ENCODE measurements at places on chromosomes 3 and 15.
A peak's percentile ranks its signal among the peaks of the same experiment; 100 is the strongest.

GRCh38 chr3:10319804-10320203, 1.1 kb downstream of the SEC13 start:
- DNase-seq = no peak

DNA sequence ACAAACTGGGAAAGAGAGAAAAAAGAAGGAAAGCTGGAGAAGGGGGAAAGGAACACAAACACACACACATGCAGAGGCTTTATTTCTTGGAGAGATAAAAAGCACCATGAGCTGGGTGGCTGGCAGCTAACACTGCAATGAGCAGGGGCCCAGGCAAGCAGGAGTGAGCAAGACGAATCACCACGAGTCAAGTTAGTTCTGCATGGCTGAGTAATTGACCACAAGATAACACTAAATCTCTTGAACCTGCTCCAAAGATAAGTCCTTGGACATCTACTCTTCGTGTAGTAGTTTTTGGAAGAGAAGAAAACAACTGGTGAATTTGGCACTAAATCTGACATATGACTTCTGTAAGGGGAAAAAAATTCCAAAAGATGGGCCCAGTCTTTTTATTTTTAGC, 100.9 kb downstream of the MYO5A start:
- no peak for DNase-seq

DNA sequence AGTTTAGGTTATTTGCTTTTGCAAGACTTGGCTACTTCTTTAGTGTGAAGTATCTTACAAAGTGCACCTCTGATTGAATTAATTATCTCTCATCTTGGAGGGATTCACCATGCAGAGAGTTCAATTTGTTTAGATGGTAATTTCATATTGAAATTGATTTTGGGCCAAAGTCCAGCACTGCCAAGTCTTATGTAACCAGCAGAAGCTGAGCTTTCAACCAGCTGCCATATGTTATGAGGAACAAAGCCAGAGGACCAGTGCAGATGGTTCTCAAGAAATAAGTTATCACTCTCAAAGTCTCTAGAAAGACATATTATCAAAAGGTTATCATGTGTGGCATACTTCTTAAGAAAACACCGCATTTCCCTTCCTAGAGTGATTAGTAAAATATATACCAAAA, 29.0 kb downstream of the ABHD6 start:
- no peak for DNase-seq

GRCh38 chr3:174532776-174533175, 326.4 kb upstream of the NAALADL2 start:
- DNase-seq = no peak

- DNase-seq = peak; percentile 22
Observed at GRCh38 chr3:171328419-171329082, 131.7 kb downstream of the TNIK start.

- DNase-seq = peak; percentile 45
Observed at GRCh38 chr3:45597171-45597570, 2.6 kb downstream of the LIMD1 start.

DNA sequence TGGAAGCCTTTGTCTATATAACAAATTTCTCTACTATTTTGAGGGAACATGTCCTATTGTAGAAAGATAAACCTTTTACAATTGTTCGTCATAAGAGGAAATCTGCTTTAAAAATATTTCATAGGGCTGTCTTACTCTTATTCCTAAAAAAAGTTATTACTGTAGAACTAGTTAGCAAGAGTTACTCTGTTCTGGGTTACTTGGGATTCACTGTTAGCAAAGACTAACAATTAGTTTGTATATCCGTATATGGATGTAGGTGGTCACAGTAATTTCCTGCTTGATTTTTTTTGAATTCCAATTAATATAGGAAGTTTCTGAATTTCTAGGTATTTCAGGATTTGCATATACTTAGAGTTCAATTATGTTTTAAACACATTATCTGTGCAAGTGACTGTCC, 413.5 kb downstream of the RBMS3 start:
- DNase-seq = no peak

DNA sequence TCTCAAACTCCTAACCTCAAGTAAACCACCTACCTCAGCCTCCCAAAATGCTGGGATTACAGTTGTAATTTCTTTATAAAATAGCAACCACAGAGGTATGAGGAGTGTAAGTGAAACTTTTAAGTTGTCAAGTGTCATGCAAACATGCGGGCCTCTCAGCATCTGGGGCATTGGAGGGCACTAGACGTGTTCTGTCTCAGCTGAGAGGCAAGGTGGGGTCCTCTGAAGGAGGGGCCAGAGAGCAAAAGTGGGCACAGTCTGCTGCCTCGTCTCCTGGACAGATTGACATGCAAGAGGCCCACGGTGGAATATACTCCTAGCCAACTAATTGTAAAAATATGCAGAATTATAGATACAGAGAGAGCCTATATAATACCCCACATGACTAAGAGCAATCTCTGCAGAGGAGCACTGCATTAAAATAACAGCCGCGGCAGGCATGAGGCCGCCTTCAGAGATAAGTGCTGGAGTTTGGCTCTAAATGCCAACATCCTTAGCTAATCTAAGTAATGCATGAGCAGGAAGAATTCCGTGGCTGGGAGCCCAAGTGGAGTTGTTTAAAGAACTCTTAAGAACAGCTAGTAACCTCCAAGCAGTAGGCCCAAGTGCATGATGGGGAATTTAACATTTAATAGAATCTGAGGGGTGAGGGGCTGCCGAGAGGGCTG, 87.8 kb upstream of the RNU6-1 start:
- DNase-seq = no peak

DNA sequence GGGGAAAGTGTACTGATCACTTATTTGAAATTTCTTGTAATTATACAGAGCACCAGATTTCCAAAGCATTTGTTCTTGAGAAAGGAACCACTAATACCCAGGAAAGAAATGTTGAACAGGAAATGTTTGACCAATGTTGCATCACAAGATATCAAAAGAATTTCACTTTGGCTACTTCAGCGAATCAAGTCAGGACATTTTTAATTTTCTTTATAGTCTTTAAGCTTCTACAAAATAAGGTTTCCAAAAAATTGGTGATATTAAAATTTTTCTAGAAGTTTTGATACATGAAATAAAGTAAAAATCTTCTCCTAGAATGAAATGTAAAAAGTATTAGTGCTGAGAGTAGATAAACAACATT, 421.9 kb downstream of the MECOM start:
- DNase-seq = no peak

- no peak for DNase-seq
Observed at GRCh38 chr3:127970966-127971592, 56.0 kb downstream of the KBTBD12 start.

DNA sequence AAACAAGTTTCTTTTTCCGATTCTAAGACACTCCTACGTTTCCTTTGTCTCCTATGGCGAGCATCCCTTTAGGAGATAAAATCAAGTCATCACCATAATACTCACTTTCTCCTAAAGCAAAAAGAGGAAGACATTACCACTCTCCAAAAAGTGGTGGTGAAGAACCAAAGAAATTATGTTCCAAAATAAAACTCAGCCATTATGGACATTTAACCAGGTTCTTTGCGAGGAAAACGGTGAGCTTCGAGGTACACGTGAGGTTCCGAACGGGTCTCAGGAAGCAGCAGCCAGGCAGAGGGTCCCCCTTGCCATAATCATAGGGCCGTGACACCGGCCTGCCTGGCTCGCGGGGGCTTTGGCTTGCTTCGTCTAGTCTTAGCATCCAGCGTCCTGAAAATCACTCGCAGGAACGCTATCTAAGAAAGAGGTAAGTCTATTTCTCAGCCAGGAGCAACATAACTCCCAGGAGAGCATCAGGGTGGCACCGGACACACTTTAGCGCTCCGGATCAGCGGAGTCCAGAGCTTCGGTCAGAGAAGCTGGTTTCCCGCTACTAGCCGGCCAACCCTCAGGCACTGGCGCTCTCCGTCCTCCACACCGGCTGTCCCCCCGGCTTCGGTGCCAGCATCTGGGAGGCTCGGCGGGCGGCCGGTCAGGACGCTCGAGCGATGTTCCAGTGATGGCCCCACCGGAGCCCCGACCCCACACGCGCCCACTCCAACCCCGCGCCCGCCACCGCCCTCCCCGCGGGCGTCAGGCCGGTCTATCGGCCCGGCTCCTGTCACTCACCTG, 581 bp downstream of the IP6K1 start:
- peak; percentile 21 for DNase-seq

- no peak for DNase-seq
Observed at GRCh38 chr15:75669191-75669878, 21.6 kb downstream of the SNX33 start.

DNA sequence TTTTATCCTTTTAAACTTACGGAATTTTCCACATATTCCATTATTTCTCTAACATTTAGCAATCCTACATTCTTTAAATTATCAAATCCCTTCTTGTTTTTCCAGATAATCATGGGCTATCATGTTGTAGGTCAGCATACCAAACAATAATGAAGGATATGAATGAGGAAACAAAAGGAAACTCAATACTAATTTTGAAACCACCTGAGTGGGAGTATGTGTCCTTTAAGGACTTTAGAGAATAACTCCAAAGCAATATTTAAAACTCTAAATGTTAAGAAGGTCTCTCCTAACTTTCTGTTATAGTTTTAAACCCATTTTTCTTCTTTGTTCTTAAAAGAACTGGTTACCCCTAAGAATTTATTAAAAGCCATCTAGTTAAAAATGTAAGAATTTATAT, 43.0 kb downstream of the TP53BP1 start:
- DNase-seq = no peak

DNA sequence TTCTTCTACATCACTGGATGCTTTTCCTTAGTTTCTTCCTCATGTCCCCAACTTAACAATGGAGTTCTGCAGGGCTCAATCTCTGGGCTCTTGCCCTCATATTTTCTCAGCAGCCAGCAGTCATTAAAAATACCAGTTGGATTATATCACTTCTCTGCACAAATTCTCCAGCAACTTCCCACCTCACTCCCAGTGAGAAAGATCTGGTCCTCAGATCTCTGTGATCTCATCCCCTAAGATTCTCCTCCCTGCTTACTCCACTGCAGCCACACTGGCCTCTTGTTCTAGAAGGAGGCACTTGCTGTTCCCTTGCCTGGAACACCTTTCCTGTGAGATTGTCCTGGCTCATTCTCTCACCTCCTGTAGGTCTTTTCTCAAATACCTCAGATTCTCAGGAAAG, 6.1 kb downstream of the ERICH6 start:
- DNase-seq = no peak

- no peak for DNase-seq
Observed at GRCh38 chr15:24678485-24678884, 2.9 kb downstream of the NPAP1 start.

All from activated naive CD4-positive, alpha-beta T cell treated with anti-CD3 and anti-CD28 coated beads, Interleukin-2, amount 50 U/mL, for 16 hours (primary cell).